Hepatocyte (in vitro differentiated cells): ENCODE measurements at places on chromosomes 6 and 20. TPM values are rescaled to one million over a fixed set of nuclear protein-coding genes. Genes with fewer than 3 reads are reported as not detected.

DNA sequence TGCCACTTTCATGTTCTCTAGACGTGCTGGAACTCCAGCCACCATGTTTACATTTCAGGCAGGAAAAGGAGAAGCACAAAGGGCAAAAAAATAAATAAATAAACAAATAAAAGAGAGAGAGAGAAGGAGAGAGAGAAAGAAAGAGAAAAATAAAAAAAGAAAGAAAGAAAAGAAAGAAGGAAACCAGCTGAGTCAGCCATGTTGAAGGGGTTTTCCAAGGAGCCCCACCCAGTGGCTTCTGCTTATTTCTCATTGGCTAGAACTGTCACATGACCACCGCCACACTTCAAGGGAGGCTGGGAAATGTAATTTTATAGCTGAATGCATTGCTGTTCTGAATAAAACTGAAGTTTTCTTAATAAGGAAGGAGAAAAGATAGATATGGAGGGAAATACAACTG lies 71.1 kb downstream of the BFSP1 start:
- no peak for DNase-seq

DNA sequence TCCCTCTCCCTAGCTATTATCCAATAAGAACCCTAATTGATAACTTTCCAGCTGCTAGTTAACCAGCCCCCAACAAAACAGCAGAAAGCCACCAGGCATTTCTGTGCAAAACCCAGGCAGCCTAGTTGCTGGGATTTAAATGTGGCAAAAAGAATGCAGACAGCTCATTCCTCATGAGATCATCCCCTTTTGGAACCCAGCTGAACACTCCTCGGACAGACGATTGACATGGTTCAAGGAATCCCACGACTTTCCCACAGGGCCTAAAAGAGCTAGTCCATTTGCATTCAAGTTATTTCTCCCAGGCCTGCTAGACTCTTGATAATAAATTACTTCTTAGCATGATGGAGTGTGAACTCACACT lies 24.0 kb downstream of the JAG1 start:
- no peak for DNase-seq

- DNase-seq: no peak
Observed at GRCh38 chr6:150681578-150682395, 82.1 kb downstream of the PLEKHG1 start.

DNA sequence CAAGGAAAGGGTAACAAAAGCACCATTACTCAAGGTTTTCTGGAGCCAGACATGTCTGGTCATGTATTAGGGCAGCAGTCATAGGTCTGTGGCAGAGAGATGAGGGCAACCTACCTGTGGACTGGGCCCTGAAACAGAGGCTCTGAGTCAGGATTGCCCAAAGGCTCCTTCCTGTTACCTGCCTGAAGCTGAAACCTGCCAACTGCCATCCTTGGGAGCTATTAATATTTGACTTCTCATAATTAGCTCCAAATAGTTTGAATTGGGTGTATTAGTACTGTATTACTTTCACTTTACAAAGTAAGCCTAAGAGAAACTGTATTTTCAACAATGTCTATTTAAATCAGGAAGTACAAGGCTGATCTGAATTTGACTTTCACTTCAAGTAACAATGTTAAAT lies 72.0 kb upstream of the TBX18 start:
- DNase-seq: no peak

- DNase-seq: no peak
Observed at GRCh38 chr20:19498756-19499155, 259.3 kb upstream of the RIN2 start.

DNA sequence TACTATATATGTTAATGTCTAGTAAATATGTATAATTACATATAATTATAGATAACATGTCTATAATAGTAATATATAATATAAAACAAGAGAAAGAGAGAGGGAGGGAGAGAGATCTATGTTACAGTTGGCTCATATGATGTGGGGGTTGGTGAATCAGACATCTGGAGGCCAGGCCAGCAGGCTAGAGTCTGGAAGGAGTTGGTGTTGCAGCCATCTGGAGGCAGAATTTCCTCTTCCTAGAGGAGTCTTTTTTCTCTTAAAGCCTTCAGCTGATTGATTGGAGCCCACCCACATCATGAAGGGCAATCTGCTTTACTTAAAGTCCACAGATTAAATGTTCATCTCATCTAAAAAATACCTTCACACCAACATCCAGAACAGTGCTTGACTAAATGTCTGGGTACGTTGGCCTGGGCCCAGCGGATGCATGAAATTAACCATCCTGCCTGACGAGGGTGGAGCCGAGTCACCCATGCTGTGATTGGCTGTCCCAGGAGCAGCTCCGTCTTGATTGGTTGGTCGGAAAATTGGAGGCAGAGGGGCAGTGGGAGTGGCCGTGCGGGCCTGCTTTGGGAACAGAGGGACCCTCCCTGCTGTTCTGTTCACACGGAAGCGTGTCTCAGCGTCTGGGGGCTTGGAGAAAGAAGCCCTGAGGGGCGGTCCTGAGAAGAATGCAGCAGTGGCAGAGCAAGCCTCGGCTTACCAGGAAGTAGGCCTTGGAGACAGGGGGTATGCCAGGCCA lies 392.4 kb downstream of the QKI start:
- DNase-seq: no peak

- no peak for DNase-seq
Observed at GRCh38 chr20:62812181-62812906, 4.5 kb upstream of the COL9A3 start.

- no peak for DNase-seq
Observed at GRCh38 chr6:34834789-34835518, 43.1 kb downstream of the BLTP3A start.

- no peak for DNase-seq
Observed at GRCh38 chr6:90677440-90677839, 90.6 kb upstream of the MAP3K7 start.

DNA sequence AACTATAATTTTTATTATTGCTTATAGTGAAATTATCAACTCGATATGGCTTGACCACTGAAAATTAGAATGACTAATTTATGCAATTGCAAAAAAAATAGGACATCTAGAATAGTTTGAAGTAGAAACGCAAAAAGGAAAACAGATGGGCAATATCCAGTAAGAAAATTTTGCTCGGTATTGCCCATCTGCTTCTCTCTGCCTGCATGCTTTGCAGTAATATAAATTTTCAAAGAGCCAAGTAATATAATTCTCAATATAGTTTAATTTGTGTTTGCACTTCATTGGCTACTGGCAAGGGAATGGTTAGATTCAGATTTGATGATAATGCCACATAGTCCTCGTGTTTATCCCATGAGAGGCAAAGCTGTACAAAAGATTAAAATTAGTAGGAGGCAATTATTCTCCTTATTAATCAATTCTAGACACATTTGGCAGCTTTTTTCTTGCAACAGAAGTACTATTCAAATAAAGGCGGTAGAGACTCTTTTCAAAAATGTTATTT lies 27.3 kb upstream of the LAMA2 start:
- DNase-seq: no peak

GRCh38 chr6:74369556-74369993 lies 673.6 kb downstream of the CD109 start:
- no peak for DNase-seq

GRCh38 chr6:15268137-15268908 lies 22.5 kb downstream of the JARID2 start:
- no peak for DNase-seq

DNA sequence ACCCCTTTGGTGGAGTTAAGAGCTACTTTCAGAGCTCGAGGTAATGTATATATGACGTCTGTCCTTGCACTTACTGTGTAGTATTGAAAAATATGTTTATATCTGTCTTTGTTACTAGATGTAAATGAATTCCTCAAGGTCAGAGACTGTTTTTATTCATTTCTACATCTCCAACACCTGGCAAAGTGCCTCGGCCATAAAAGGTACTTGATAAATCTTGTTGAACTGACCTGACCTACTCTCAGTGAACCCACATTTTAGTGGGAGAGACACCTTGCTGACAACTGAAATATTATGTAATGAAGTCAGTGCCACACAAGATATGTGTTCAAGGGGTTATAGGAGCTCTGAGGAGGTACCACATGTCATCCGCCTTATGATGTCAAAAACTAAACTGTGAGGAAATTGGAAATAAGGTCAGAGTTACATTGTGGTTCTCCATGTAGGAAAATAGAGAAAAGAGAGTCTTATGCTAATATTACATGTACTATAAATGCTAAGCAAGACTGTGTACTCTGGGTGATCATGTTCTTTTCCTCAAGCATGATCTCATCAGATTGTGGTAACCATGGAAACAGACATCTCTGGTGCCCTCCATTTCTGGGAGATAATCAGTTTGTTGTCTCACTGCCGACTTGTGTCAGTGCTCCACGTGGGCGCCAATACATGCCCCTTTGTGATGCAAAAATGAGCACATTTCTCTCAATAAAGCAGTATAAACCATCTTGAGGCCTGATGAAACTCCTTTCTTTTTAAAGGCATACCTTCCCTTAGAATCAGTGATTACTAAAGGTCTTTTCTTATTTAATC lies 5.7 kb upstream of the TMEM30A start:
- no peak for DNase-seq

GRCh38 chr6:123224077-123224476 lies 228.0 kb downstream of the CLVS2 start:
- DNase-seq: no peak

DNA sequence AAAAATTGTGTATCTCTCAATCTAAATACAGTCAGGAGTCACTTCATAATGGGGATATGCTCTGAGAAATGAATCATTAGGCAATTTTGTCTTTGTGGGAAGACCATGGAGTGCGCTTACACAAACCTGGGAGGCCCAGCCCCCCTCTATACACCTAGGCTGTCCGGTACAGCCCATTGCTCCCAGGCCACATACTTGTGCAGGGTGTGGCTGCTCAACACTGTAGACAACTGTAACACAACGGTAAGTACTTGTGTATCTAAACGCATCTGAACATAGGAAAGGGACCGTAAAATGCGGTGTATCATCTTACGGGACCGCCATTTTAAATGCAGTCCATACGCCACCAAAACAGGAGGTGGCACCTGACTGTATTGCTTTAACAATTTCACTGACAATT lies 58.0 kb upstream of the FRMD1 start:
- no peak for DNase-seq

DNA sequence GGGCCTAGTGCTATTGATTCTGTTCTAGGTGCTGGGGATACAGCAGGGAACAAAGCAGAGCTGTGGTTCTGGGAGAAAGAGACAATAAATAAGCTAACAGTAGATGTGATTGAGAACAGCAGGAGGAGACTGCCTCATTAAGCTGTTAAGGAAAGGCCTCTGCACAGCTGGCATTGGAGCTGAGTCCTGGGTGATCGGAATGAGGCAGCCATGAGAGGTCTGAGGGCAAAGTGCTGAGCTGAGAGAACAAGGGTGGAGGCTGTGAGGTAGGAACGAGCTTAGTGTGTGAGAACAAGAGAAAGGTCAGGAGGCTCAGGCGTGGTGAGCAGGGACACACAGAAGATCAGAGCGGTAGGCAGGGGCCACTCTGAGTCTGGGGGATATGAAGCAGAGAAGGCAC lies 18.3 kb downstream of the DDX27 start:
- no peak for DNase-seq

DNA sequence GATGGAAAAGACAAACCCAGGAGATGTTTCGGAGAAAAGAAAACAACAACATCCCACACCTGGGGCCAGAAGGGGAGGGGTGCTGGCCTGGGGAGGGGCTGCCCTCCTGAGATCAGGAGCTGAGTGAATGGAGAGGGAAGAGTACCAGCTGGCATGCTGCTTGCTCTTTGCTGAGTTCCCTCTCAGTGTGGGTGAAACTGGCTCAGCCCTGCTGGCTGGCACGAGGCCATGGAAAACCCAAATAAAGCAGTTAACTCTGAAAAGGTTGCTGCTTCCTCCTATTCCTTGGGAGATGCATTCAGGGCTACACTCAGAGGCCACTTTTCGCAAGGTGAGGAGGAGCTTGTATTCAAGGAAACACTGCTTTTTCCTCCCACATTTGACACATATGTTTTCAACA lies 8.0 kb upstream of the KCNK16 start:
- no peak for DNase-seq

- no peak for DNase-seq
Observed at GRCh38 chr20:43983904-43984361, 69.3 kb downstream of the TOX2 start.

DNA sequence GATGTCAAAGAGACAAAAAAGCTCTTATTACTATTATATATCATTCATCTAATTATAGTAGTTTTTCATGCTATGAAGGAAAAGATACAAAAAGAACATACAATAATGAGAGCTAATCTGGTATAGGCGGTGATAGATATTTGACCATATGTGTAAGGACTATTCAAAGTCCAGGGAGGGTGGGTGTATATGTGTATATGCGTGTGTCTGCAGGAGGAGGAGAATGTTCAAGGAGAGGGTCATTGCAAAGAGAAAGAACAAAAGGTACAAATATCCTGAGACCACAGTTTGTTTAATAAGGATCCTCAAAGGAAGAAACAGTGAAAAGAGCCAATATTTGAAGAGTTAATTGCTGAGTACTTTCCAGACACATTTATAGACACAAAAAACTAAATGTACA lies 1288.6 kb upstream of the CITED2 start:
- DNase-seq: no peak

DNA sequence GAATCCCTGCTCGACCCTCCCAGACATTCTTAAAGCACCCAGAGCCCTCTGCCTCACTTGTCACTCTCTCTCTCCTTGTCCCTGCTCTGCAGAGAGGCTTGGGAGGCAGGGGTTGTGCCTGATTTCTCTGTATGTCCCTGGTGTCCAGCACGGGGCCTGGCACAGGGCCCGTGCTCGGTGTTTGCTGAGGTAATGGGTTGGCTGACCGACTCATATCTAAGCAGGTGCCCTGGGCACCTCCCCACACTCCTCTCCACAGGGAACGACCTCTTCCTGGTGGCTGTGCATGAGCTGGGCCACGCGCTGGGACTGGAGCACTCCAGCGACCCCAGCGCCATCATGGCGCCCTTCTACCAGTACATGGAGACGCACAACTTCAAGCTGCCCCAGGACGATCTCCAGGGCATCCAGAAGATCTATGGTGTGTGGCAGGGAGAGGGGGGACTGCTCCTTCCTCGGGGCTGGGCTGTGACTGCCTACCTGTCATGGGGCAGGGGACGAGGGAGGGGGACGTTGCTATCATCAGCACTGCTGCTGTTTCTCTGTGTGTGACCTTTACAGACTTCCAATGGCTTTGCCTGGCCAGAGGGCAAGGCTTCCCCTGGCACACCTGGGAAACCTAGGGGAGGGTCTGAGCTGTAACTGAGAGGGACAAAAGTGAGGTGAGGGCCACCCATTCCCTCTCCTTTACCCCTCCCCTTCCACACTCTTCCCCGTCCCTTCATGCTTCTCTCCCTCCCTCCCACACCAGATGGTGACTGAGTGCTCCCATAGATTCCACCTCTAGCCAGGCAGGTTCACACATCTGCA lies 14.2 kb downstream of the MMP24OS start:
- no peak for DNase-seq

The HLA-DMB gene
- 1.00 and 1.0 TPM in 2 replicates for total RNA-seq

The CRISP2 gene
- 0.57 TPM in 1 of 2 replicates, not detected in the other for total RNA-seq

The SYCP2 gene
- 1.5 and 1.7 TPM in 2 replicates for total RNA-seq

The LYRM2 gene
- total RNA-seq: 38.5 and 48.6 TPM in 2 replicates

The CST2 gene
- total RNA-seq: not detected in 2 replicates

The SLC22A7 gene
- 24.3 and 31.5 TPM in 2 replicates for total RNA-seq

The ADGRF1 gene
- total RNA-seq: 1.5 and 2.8 TPM in 2 replicates

The HAO1 gene
- 0.72 and 2.7 TPM in 2 replicates for total RNA-seq

The HIVEP2 gene
- total RNA-seq: 9.4 TPM in 2 replicates
